Kasumi-1 (cell line): ENCODE measurements at places on chromosomes 5 and 9.

- DNase-seq = no peak
Measured at GRCh38 chr9:98332405-98332831, 77.0 kb upstream of the TBC1D2 start.

DNA sequence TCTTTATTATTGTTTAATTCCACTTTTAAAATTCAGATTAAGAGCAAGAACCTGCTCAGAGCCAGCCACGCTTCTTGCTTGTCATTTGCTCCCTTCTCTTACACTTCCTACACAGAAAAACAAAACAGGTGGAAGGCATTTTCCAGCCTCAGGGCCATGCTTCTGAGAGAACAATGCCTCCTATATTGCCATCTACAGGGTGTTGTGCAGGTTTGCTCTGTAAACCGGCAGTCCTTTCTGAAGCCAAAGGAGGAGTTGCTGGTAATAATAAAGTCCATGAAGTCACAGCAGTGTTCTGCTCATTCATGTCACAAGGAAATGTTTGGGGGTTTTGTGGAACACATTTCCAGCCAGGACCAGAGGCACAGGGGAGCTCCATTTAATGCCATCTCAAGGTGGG, 16.1 kb upstream of the PRLR start:
- DNase-seq = no peak

DNA sequence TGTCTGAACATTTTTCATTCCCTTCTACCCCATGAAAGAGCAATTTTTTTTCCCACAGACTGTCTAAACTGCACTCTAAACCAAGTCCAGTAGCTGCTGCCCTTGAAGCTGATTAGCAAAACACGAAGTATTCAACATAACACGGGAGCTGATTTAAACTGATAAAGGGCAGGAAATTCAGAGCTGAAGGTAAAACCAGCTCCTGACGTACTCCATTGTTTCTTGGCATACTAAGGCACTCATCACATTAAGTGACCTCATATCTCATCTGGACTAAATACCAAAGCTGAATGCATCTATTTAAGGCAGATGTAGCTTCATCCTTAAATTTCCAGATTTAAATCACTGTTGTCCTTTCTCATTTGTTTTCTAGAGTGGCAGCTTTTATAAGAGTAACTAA, 12.0 kb downstream of the GDF9 start:
- DNase-seq = no peak

- no peak for DNase-seq
Measured at GRCh38 chr5:170366276-170366675, 22.9 kb downstream of the KCNMB1 start.

- no peak for DNase-seq
Measured at GRCh38 chr9:127341152-127341551, 55.8 kb upstream of the SLC2A8 start.

DNA sequence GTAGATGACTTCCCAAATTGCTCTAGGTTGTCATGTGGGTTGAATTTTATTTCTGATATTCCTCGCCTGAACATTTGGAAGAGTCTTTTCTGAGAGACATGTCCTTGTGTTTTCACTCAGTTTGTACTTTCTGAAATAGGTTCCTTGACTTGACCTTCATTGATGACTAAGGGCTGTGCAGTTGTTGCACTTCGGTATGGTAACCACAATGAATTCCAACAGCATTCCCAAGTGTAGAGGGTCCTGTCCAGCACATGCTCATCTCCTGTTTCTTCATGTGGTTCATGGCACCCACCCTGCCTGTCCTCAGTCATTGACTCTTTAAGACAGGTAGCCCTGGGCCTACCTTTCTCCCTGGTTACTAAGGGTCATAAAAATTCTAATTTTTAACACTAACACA, 527.8 kb downstream of the MTRR start:
- no peak for DNase-seq

DNA sequence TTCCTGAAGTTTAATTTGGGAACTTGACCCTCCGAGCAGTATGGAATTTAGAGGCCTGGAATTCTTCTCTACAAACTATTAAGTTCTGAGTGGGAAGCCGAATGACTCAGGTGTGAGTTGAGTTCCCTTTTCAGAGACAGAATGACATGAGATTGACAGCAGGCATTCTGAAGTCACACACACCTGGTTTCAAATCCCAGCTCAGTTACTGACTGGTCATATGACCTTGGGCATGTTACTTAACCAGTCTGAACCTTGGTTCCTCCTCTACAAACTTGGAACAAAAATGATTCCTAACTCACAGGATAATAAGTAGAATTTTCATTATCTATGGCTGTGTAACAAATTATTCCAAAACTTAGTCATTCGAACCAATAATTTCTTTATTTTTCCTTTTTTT, 45.5 kb upstream of the GPBP1 start:
- DNase-seq = no peak

DNA sequence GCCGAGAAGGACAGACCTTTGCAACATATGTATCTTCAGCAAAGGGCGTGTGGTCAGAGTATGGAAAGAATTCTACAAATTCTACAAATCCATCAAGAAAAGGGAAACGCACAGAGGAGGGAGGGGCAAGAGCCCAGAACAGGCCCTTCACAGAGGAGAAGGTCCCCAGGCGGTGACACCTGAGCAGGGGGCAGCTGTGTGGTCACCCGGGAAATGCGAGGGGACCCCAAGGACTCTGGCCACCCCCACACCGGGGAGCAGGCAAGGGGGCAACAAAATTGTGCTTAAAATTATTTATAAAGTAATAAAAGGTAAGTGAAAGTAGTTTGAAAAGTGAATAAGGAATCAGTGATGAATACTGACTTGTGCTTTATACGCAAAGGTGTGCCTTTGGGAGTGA, 17.6 kb downstream of the NACC2 start:
- no peak for DNase-seq

DNA sequence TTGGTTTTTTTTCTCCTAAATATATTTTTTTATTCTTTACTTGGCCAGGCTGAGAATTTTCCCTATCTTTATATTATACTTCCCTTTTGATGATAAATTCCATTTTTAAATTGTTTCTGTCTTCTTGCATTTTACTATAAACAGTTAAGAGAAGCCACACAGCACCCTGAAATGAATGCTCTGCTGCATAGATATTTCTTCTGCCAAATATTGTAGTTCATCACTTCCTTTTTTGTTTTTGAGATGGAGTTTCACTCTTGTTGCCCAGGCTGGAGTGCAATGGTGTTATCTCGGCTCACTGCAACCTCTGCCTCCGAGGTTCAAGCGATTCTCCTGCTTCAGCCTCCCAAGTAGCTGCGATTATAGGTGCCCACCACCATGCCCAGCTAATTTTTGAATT, 8.5 kb upstream of the INIP start:
- DNase-seq = no peak

GRCh38 chr9:133400292-133400691, 17.5 kb downstream of the REXO4 start:
- DNase-seq = no peak

DNA sequence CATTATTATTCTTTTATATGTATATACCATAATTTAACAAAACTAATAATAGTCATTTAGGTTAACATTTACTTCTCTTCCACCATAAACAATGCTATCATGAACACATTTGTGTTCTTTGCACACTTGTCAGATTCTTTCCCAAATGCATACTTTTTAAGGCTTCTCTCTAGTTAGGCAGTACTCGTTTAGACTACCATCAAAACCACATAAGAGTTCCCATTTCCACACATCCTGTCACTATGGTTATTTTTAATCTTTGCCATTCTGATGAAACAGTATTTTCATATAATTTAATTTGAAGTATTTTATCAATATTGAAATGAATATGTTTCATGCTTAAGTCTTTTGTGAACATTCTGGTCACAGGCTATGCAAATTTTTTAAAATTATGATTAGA, 15.1 kb downstream of the DROSHA start:
- peak; percentile 58 for DNase-seq

DNA sequence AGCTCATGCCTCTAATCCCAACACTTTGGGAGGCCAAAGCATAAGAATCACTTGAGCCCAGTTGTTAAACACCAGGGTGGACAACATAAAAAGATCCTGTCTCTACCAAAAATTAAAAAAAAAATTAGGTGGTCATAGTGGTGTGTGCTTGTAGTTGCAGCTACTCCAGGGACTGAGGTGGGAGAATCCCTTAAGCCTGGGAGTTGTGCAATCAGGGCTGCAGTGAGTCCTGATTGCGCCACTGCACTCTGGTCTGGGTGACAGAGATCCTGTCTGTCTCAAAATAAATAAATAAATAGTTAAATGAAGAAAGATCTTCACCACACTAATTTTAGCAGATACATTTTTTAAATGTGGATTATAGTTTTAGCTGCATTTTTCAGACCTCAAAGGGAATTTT, 433.2 kb downstream of the MAT2B start:
- peak; percentile 16 for DNase-seq

DNA sequence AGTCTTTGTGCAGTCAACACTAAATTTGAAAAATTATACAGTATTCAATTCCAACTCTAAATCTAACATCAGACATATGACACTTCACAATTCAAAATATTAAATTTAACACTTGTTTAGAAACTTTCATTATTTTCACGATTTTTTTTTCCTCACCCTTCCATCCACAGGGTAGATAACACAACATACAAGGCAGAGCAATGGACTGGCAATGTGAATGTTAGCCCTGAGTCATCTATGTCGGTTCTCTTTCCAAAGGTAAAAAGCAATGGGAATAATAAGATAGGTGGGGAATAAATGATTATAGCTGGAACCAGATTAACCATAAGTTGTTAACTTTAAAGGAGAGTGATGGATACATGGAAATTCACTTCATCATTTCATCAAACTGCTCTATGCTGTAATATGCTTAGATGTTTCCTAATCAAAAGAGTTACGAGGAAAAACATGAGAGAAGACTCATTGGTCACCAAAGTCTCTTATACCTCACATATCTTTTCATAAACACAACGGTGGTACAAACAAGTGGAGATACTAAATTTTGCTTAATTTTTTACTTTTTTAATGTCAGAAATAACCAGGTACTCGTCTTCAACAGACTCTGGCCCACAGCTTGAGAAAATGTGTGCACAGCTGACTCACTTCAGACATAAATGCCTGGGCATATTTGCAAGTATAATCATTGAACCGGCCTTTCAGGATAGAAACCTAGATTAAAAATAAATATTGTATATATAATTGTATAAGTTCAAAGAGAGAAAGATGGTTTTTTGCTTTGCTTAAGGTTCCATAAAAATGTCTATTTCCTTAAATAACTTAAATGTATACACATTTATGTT, 23.0 kb downstream of the RFX3 start:
- no peak for DNase-seq

DNA sequence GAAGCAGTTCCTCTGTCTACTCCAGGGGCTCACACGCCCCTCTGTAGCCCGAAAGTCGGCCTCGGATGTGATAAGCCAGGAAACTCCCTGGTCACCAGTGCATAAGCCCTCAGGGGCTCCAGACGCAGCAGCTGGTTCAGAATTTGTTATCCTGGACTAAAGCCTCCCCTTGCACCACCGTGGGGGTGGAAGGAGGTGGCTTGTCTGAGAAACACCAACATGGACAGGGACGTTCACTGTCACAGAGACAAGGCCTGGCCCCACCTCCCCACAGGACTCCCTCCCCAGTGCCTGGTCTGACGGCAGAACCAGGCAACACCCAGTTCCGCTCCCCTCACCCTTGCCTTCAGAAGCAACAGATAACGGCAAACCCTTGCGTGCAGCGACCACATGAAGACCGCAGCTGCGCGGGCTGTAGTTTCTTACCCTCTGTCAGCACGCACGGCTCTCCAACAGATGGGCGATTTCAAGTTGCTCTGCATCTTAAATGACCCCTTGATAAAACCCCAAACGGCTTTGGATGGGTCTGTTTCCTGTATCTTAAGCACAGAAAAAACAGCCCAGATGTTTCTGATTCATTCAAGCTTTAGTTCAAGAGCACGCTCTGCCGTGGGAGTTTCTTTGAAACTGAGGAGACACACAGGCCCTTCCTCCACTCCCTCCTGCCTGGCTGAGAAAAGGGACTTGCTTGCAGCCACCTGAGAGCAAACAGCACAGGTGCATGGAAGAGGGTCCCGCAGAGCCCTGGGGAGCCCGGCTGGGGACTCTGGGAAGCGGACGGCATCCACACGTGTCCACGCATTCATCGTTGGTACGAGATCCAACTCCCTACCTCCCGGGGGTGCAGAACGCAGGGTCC, 44.7 kb upstream of the NKD2 start:
- DNase-seq = peak; percentile 80

DNA sequence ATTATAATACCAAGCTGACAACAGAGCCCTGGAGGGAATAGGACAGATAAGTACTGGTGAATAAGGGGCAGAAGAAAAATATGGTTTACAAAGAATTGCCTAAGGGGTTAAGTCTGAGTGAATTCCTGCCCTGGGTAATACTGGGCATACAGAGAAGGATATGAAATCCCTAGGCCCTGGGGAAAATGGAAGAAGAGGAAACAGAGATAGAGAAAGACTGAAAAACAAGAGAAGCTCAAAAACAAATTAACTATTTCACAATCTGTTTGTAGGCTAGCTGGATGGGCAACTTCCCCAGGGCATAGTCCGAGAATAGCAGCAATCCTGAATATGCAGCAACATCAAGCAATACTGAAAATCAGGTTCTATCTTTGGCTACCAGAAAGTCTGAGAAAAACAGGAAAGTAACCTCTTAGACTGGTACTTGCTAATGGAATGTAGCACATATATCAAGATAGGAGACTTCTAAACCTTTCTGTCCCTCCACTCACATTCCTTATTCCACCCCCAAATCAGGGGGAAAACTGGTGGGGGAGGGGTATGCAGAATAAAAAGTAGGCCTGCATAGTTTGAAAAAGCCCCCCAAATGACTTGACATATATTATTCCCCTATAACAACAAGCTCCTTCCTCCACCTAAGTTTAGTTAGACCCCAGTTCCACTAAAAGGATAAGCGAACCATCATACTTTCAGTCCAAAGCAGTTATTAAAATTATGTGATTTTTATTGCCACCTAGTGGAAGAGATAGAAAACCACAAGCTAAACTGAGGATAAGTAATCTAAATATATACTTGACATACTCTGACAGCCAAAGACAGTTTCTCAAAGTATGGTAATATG, 20.6 kb downstream of the SLC38A9 start:
- peak; percentile 51 for DNase-seq

GRCh38 chr5:143445776-143446175, 42.3 kb upstream of the NR3C1 start:
- no peak for DNase-seq

DNA sequence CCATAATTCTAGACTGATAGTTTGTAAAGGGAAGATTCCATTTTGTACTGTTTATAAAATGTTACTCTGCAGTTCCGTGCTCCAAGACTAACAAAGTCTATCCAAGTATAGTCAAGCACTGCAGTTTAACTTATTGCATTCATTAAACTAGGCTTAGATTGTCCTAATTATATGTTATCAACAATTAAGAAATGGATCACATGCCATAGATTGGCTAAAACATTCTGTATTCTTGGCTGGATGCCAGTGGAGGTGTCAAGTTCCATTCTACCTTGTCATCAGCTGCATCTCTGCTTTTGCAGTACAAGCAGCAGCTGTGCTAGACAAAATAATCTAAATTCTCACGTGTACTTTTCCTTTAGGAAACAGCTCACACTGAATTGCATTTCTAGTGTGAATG, 69.4 kb upstream of the MEF2C start:
- no peak for DNase-seq
